Mesangial cell (primary cell): ENCODE measurements at places on chromosomes 7 and 10. TPM values are rescaled to one million over a fixed set of nuclear protein-coding genes. Genes with fewer than 3 reads are reported as not detected.

Gene RBP4
- 0.49 and 0.63 TPM in 2 replicates for total RNA-seq

Gene CYP3A4
- under 0.01 TPM in 1 of 2 replicates, not detected in the other for total RNA-seq

Gene UCN3
- total RNA-seq: not detected in 2 replicates

Gene ADRB1
- total RNA-seq: not detected in 2 replicates

Gene LAMB1
- 241 and 438 TPM in 2 replicates for total RNA-seq

Gene BHLHA15
- 1.0 and 1.1 TPM in 2 replicates for total RNA-seq

Gene COMMD3
- total RNA-seq: 24.3 and 30.3 TPM in 2 replicates

Gene BMI1
- total RNA-seq: 24.6 and 40.3 TPM in 2 replicates

Gene BLNK
- not detected in 2 replicates for total RNA-seq
